Suppressor macrophage treated with lipopolysaccharide for 4 hours (primary cell): ENCODE measurements at places on chromosomes 7 and 10.

- no peak for DNase-seq
These were observed 38.4 kb upstream of the BMS1 start for GRCh38 chr10:42744134-42744701.

GRCh38 chr7:29194594-29195427 is at the start of gene CHN2:
TSS of gene CHN2 (plus strand) at chr7:29194775.
- DNase-seq, result peak; percentile 65

DNA sequence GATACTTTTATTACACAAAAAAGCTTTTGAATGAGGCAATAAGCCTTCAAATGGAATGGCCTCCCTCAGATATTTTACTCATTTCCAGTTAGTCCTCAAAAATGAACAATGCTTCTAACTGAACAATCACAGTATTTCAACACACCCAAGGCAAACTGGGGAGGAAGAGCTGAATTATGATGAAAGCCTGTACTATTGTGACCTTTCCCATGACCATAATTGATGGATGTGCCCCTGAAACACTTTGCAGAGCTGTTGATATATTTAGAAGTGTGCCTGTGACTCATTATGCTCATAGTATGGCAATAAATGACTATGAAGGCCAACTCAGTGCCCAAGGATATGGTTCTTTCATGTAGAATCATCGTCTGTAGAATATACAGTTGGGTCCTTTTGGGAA is 248.1 kb downstream of the AHR start:
- peak; percentile 92 for DNase-seq

DNA sequence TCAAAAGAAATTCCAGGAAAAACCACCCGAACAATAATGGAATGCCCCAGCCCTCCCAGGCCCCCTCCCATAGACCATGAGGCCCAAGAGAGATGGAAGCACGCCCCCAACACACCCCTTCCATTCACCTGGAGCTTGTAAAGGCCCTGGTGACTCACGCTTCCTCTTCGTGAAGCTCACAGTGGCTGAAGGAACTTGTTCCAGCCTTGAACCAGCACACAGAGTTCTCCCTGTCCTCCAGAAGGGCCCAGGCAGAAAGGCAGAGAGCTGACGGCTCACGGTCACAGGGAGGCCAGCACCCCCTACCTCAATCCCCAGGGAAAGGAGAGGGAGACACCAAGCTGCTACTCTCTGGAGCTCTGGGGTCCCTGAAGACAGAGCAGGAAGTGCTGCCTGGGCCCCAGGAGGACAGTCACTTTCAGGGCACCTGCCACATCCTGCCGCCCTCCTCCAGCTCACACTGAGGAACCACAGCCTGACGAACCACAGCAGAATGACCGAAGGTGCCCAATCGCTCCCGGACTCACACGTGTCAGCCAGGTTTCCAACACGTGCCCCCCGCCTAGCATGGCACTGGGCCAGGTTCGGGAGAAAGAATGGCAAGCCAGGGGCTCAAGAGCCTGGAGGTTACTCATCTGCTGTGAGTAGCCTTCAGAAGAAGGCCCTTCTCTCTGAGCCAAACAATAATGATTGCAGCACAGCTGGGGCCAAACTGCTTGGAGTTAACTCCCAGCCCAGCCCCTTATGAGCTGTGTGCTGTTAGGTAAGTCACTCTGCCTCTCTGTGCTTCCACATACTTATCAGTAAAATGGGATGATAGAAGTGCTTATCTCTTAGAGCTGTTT is 52.8 kb downstream of the DLG5 start:
- DNase-seq, result no peak

DNA sequence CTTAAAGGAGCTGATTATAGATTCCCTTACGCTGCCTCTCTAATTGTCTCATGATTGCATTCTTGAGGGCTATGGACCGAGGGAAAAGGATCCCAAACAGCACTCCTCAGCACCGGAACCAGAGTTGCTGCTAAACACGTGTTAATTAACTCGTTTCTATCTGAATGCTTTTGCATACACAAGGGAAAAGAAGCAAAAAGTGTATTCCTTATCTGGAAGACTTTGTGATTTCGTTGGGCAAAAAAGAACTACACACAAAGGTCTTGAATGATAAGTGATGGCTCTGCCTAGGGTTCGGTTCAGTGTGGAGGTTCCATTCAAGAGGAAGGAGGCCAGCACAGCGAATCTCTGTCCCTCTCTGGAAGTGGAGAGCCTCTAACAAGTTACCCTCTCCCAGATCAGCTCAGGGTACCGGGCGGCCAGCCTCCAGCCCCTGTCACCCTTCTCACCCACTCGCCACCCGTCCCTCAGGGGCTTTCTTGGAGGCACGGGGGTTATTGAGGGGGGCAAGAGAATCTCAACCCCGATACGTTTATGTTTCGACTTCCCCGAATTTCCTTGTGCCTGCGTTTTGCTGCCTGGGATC is 515 bp upstream of the SLC4A2 start:
- DNase-seq, result peak; percentile 31

DNA sequence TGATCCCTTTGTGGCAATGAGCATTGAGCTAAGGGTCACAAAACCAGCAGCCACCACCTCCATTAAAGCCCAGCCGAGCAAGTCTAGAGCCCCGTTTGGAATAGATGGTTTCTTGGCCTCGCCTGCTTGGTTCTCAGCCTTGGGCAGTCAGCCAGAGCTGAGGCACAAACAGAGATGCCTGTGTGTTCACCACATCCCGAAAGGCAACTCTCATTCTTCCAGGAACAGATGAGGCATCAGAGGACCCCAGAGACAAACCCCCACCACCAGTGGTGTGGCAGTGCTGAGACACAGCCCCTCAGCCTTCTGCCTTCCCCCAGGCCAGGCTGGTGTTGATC is 203.3 kb upstream of the ZMIZ1 start:
- no peak for DNase-seq

GRCh38 chr7:24764011-24764410 is 6.7 kb upstream of the GSDME start:
- no peak for DNase-seq

- no peak for DNase-seq
These were observed 33.8 kb upstream of the MGMT start for GRCh38 chr10:129433266-129433665.

GRCh38 chr7:142598297-142598696 is 151.0 kb upstream of the PRSS1 start:
- no peak for DNase-seq

GRCh38 chr10:130933008-130933390 is 378.5 kb downstream of the TCERG1L start:
- no peak for DNase-seq

DNA sequence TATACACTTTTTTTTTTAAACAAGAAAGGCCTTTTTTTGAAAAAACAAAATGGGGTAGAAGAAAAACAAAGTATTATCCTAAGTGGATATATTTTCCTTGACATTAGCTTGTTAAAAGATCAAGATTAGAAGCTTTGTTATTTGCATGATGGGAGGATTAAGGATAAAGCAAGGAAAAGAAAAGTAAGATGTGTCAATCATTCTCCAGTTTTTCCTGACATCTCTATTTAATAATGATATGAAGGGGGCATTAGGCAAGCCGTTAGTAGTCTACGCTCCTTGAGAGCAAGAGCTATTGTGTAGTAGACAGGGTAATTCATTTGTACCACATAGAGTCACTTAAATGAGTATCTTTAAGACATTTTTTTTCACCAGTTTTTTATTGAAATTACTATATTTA is 137.6 kb downstream of the RNF133 start:
- DNase-seq, result no peak

- peak; percentile 61 for DNase-seq
These were observed 183.0 kb downstream of the SRPK2 start for GRCh38 chr7:105205592-105206237.

GRCh38 chr7:81790120-81790500 is 20.3 kb upstream of the HGF start:
- DNase-seq, result no peak

DNA sequence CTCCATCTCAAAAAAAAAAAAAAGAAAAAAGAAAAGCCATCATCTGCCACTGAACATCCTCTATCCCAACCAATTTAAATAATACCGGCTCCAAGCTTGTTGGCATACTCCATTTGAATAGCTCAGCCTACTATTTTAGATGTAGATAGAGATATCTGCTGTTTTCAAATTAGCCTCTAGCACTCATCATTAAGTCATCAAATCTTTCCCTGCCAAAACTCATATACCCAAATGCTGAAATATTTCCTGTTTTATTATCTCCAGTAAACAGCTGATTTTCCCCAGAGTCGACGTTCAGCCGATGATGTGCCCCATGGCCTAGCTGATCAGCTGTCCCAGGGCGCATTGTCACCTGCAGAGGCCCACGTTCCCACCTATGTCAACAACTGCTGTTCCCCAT is 34.5 kb upstream of the FRMD4A start:
- DNase-seq, result no peak

GRCh38 chr10:52119507-52119906 is 194.6 kb upstream of the DKK1 start:
- no peak for DNase-seq

- no peak for DNase-seq
These were observed 31.3 kb upstream of the GALNT11 start for GRCh38 chr7:151993977-151994676.

- no peak for DNase-seq
These were observed 50.0 kb upstream of the MTPN start for GRCh38 chr7:136027160-136027559.

GRCh38 chr7:424961-425793 is 94.5 kb downstream of the PDGFA start:
- no peak for DNase-seq

- DNase-seq, result no peak
These were observed 60.9 kb upstream of the CREB5 start for GRCh38 chr7:28351450-28351849.

- DNase-seq, result peak; percentile 89
These were observed 97.1 kb downstream of the RGS10 start for GRCh38 chr10:119445311-119445934.

- DNase-seq, result no peak
These were observed 8.7 kb downstream of the MEIG1 start for GRCh38 chr10:14967897-14968296.

GRCh38 chr7:55271661-55272060 is 93.5 kb upstream of the LANCL2 start:
- no peak for DNase-seq

GRCh38 chr7:88460650-88461049 is 154.0 kb upstream of the STEAP4 start:
- DNase-seq, result no peak

DNA sequence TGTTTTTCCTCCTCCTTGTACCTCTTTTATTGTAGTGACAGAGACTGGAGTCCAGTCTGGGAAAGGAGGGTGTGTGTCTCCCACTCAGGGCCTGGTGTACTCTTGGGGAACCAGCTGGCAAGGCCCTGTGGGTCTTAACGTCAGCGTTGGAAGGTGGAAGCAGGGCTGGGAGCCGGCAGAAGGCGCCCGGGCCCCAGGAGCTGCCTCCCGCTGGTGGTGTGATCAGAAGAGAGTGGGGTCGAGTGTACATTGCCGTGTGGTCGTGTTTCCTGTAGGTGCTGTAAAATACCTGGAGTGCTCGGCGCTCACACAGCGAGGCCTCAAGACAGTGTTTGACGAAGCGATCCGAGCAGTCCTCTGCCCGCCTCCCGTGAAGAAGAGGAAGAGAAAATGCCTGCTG is 45.7 kb downstream of the DAGLB start:
- no peak for DNase-seq

GRCh38 chr10:84683980-84684740 is 355.8 kb downstream of the CCSER2 start:
- DNase-seq, result no peak

DNA sequence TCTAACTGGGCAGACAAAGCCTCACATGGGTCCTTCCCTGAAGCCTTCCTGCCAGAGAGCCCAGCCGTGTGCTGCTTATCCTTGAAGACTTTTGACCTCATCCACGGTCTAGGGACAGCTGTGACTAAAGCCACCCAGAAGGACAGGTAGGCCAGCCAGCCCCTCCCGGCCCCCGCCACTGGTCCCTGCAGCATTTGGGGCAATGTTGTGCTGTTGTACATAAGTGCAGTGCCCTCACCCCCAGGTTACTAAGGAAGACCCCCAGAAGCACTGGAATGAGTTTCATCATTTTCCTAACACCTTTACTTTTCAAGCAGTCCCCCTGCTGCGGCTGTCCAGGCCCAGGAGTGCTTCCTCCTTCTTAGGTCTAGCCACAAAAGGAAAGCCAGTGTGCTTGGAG is 43.0 kb downstream of the TMEM209 start:
- DNase-seq, result no peak

GRCh38 chr7:103664577-103664976 is 218.6 kb upstream of the SLC26A5 start:
- no peak for DNase-seq

DNA sequence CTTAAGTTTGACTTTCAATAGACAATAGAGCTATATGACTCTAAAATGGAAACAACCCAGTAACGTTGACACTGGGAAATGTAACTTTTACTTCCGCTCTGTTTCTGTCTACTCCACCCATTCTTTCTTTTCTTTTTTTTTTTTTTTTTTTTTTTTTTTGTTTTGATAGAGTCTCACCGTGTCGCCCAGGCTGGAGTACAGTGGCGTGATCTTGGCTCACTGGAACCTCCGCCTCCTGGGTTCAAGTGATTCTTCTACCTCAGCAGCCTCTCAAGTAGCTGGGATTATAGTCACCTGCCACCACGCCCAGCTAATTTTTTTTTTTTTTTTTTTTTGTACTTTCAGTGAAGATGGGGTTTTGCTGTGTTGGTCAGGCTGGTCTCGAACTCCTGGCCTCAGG is 13.9 kb downstream of the PRSS2 start:
- no peak for DNase-seq

DNA sequence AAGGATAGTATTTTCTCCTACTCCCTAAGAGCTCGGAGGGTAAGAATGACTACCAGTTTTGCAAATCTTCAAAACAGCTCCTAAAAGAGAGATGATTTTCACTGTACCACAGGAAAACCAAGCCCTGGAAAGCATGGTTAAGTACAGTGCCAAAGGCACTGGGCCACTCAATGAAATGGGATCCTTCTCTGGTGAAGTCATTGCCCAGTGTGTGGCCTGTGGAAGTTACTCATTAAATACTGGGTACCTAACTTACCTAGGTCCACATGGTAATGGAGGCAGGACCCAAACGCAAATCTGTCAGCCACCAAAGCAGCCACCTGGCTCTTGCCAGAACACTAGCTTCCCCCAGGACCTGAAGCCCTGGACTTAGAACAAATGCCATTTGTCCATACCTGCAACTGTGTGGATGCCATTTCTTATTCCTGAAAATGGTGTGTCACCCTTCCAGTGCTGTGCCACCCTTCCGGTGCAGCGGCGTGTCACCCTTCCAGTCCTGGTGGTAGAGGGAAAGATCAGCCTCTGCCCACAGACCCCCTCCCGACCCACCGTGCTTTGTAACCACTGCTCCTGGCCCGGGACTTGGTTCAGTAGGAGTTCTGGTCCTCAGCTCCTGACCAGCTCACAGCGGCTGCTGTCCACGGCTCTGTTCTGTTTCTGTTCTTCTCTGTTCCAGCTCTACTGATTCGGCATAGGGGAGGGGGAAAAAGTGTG is 659.2 kb downstream of the SDK1 start:
- no peak for DNase-seq

GRCh38 chr7:108808549-108809266 is 239.0 kb downstream of the DNAJB9 start:
- no peak for DNase-seq

DNA sequence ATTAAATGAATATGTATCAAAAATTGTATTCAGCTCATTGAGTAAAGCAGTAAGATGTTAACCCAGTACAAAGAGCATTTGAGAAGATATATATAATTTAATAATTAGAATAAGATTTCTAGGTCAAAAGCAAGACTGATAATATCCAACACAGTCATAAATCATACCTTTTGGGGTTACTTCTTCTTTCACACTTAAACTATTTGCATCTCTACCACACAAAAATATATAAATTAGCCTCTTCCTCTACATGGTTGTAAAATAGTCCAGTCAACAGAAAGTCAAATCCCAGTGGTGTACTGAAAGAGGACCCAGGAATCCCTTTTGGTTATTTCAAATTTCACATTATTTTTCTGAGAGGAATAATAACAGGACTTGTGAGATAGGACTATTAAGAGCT is 204.6 kb upstream of the INHBA start:
- no peak for DNase-seq
